ENCODE measurements at places on chromosomes 3 and 15. TPM values are rescaled to one million over a fixed set of nuclear protein-coding genes. Genes with fewer than 3 reads are reported as not detected.

- DNase-seq: no peak
Observed at GRCh38 chr15:33119865-33120264, 74.6 kb downstream of the FMN1 start.

The CHRFAM7A gene
- not detected for total RNA-seq

DNA sequence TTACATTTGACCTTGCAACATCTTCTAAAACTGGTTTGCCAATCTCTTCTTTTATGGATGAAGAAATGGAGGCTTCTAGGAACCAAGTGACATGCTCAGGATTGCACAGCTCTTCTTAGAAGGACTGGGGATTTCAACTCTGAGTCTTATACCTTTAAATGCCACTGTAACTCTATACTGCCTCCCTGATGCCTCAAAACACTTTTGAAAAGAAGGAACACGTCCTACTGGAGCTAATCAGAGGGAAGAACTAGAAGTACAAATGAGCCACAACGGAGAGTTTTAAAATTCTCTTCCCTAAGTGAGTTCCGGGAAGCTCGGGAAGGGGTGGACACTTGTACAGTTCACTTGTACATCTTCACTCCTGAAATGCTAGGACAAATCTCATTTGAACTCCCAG, 949 bp upstream of the MITF start:
- DNase-seq: no peak

DNA sequence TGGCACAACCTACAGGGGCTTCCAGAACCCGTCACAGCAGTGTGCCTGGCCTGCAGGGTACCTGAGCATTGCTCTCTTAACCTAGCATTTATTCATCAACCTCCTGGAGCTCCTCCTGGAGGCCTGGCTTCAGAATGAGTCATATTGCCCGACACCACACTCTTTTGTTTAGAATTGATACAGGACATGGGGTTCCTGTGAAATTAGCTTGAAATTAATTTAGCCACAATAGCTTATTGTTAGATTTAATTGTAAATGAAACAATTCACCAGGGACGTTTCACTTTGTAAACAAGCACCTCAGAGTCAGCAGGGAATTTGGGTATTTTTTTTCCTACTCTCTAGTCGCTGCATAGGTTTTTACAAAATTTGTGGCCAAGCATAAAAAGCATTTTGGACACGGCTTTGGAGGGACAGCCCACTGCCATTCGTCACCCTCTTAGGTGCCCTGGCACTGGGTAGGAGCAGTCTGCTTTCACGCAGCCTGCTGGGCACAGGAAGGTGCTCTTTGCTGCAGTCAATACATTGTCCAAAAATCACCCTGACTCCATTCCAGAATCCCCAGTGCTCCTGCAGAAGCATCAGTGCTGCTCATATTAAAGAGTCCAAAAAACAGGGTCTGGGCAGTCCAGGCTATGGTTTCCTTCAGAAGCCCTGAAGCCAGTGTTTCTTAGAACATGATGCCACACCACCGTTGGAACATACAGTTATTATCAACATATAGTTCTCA, 60.8 kb upstream of the MEF2A start:
- no peak for DNase-seq

The GPR171 gene
- 13.4 TPM for total RNA-seq

DNA sequence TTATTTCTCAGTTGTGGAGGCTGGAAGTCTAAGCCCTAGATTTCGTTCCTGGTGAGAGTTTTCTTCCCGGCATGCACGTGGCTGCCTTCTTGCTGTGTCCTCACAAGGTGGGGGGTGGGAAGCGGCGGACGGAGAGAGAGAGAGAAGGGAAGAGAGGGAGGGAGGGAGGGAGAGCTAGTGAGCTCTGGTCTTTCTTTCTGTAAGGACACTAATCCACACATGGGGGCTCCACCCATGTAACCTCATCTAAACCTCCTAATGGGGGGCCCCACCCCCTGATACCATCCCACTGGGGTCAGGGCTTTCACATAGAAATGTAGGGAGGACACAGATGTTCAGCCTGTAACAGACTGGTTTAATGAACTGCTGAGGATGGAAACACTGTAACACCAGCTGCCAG, 7.3 kb downstream of the FBLN2 start:
- DNase-seq: no peak

- no peak for DNase-seq
Observed at GRCh38 chr3:149332227-149332765, 1.1 kb downstream of the TM4SF18 start.

The SYNPR gene
- total RNA-seq: not detected

GRCh38 chr15:65223996-65224395, 12.7 kb upstream of the CILP start:
- DNase-seq: no peak
